ENCODE measurements at places on chromosomes 16 and 17.

- no peak for DNase-seq
Measured at GRCh38 chr16:67949645-67950044, 5.7 kb upstream of the LCAT start.

GRCh38 chr17:71764505-71764904, 356.3 kb upstream of the SOX9 start:
- DNase-seq, result no peak

- DNase-seq, result no peak
Measured at GRCh38 chr16:4811773-4812172, 9.3 kb upstream of the ROGDI start.

- no peak for DNase-seq
Measured at GRCh38 chr17:82686366-82687324, 11.9 kb downstream of the RAB40B start.

- DNase-seq, result peak; percentile 66
Measured at GRCh38 chr16:83926726-83927397, 26.2 kb upstream of the OSGIN1 start.

DNA sequence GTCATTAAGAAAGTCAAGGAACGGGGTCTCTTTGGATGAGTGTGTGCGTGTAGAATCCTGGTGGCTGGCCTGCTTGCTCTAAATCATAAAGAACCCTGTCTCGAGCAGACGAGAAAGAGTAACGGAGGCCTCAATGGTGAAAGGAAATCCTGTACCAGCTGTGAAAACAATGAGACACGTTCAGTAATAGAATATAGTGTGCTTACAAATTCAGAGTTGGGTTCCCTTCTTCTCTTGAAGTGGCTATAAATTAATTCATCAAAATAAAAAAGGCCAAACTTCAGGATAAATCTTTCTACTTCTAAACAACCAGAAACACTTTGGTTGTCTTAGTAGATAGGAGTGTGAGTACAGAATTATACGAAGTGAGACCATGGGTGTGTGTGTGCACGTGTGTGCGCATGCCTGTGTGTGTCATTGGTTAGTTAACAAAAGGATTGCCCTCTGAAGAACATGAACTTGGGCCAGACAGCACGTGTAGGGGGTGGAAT, 48.5 kb downstream of the WWOX start:
- DNase-seq, result no peak

DNA sequence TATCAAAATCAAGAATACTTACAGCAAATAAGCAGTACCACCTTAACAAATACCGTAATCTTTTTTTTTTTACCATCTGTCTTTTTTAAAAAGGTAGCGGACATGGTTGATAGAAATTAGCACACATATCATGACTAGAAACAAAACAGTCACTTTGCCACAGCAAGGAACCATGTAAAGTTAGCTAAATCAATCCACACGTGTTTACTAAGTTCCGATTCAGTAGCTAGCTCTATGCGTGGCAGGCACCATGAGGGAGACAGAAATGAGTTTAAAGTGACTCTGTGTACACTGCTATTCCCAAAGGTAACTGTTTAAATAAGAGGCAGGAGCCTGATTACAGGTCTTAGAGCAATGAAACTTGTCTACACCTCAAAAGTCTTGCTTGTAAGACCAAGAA, 108.6 kb downstream of the XYLT1 start:
- DNase-seq, result no peak

- no peak for DNase-seq
Measured at GRCh38 chr17:80117491-80118401, 16.4 kb downstream of the GAA start.

DNA sequence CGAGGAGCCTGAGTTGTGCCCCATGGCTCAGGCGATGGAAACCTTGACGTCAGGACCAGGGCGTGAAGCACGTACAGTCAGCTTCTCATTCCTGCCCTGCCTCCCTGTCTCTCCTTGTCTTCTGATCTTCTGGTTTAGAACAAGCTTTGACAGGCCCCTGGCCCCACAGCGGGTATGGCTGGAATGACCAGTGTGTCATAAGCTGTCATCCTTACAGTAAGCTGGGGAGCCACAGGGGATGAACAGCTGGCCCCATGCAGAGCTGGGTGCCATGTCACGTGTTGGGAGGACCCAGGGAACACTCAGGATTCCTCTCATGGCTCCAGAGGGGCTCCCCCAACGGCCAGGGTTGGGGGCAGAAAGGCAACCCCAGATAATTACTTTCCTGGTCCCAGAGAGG, 157.6 kb upstream of the PLCG2 start:
- no peak for DNase-seq

DNA sequence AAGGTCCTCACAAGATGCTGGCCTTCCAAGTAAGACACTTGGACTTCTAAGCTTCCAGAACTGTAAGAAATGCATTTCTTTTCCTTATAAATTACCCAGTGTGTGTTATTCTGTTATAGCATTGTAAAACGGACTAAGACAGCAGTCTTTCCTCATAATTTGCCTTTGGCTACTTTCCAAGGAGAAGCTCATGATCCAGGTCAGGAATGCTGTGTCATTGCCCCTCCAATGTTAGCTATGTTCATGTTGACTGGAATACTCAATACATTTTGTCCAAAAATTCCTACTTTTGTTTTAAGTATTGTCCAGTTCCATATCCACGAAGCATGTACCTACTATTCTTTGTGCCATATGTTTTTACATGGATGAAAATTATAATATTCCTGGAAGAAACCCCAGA, 234.6 kb downstream of the HS3ST3A1 start:
- no peak for DNase-seq

DNA sequence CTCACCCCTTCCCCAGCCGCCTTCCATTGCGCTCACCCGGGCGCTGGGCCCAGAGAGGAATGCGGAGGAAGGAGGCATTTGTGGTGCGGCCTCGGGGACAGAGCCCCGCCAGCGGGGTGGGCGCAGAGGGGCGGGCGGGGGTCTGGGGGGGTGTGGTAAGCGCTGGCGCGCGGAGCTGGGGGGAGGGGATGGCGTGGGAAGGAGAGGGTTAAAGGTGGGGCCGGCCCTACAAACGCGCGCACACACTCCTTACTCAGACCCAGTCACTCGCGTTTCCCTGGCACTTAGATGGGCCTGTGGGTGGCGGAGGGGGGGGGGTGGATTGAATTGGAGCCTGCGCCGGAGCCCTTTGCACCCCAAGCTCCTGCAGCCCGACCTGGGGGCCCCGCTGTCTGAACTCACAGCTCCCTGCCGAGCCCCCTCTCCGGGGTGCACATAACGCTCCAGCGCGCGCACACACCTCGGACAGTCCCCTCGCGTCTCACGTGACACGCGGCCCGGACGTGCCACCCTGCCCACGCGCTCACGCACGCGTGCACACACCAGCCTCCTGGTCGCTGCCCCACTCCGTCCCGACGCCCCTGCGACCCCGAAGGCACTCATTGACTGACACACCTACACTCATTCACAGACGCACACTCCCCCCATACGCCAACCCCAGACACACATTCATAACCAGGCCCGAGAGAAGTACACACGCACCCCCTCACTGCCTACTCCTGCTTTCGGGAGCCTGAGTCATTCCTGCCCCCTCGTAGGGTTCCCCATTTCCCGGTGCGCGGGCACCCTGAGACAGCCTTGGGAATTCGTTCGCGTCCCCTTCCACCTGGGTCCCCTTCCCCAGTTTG, 844 bp downstream of the TBKBP1 start:
- no peak for DNase-seq

DNA sequence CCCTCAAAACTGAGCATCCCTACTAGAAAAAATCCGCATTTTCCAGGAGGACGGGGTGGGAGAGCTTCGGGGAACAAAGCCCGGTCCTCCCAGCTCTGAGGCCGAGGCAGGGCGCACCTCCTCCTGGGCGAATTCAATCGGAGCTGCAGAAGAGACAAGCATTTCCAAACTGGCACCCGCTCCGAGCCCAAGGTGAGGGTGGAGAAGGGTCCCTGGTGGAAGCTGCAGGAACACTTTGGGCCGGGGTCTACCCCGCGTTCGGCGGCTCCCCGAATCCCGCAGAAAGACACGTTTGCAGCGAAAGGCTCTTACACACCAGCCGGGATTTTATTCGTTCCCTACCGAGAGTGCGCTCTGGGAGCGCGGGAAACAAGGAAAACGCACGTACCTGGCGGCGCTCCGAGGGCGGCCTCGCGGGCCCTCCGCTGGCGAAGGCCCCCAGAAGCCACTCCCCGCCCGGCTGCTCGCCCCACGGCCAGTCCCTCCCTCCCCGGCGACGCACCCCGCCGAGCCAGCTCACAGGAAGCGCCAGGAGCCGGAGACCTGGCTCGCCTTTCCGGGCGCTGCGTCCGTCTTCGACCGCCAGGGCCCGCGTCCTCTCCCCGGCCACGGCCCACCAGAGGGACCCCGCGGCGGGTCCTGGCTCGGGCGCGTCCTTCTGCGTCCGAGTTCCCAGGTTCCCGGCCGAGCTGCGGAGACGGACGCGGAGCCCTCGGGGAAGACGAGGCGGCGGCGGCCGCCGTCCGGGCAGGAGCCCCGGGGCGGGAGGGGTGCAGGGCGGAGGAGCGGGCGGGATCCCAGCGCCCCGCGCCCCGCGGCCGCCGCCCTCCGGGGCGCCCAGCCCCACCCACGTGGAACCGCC, 49.8 kb upstream of the BAHCC1 start:
- peak; percentile 60 for DNase-seq

DNA sequence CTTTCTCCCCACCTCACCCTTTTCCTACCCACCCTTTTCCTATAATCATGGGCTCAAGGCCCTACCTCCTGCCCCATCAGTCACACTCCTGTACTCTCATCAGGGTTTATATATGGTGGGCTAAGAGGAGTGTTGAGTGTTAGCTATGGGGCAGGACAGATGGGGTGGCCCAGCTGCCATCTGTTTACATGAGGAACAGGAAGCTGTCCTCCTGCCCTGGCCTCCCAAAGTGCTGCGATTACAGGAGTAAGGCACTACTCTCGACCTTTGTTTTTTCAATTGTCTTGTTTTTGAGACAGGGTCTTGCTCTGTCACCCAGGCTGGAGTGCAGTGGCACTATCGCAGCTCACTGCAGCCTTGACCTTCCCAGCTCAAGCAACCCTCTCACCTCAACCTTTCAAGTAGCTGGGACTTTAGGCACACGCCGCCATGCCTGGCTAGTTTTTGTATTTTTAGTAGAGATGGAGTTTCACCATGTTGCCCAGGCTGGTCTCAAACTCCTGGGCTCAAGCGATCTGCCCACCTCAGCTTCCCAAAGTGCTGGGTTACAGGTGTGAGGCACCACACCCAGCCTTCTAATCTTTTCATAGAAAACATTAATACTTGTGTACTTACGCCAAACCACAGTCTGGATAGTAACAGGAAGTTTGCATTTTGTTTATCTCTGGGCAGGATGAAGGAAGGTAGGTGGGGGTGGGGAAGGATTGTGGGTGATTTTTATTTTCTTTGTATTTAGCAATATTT, 1.6 kb downstream of the TRADD start:
- no peak for DNase-seq

DNA sequence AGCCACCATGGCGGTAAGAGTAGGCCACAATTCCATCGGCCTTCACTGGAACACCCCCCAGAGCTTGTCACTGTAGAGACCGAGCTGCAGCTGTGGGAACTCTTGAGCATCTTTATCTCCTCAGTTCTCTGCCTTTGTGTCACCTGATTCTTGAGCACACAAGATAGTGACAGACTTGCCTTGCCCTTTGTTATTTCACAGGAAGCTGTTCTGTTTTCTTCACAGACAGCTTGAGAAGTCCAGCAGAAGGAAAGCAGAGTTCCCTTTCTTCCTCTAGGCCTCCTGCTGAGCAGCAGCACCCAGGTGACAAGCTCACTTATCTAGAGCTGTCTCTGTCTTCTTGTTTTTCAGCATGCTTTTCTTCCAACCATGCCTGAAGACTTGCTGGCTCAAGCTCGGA, 38.4 kb upstream of the ENDOV start:
- no peak for DNase-seq

- no peak for DNase-seq
Measured at GRCh38 chr16:80552277-80552676, 11.5 kb downstream of the DYNLRB2 start.

DNA sequence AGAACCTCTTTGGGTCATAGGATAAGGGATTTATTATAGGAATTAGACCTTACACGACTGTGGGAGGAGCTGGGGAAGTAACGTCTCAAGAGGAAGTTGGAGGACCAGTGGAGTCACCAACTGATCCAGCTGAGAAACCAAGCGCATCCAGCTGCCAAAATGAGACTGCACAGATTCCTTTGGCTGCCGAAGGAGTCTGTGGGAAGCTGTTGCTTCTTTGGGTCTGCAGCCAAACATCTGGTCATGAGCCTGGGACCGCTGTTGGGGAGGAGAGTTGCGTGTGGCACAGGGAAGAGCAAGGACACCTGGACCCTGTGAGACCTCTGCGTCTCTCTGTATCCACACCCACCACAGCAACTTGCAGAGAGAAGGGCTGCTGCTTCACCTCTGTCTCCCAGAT, 2.4 kb upstream of the NACA2 start:
- no peak for DNase-seq

All from stimulated activated CD4-positive, alpha-beta T cell treated with anti-CD3 and anti-CD28 coated beads, TNF-alpha, amount 100 ng/mL, for 24 hours (primary cell).